ENCODE measurements at places on chromosomes 6 and 20.

DNA sequence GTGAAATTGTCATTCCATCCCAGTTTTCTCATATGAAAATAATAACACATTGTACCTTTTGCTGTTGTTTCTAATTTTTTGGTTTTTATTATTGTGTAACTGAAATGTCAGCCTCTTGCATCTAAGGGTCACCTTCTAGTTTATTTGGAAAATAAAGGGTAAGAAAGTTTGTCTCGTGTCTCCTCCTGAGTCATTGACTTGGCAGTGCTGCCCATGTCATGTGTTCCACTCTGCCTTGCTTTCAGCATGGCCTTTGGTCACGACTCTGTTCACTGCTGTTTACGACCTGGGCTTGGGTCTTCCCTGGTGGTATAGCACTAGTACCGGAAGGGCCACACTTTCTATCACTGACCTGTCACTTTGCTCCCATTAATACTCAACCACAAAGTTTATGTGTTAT lies 171.4 kb upstream of the RSPO3 start:
- DNase-seq = no peak

DNA sequence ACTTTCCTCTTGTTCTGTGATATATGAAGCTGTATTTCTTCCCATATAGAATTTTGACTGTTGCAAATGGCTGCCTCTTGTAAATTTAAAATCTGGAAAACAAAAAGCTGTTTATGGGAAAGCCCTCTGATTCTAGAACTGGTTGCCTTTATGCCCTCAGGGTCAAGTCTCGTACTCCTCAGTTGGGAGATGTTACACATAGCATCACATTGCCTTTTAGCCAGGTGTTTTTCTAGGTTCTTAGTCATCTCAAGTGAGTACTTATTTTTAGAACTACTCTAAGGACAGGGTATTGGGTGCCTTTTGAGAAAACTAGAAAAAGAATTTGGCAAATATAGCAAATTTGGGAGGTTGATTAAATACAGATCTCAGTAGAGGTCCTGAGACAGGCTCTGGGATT lies 58.5 kb downstream of the ANKS1A start:
- DNase-seq = no peak

DNA sequence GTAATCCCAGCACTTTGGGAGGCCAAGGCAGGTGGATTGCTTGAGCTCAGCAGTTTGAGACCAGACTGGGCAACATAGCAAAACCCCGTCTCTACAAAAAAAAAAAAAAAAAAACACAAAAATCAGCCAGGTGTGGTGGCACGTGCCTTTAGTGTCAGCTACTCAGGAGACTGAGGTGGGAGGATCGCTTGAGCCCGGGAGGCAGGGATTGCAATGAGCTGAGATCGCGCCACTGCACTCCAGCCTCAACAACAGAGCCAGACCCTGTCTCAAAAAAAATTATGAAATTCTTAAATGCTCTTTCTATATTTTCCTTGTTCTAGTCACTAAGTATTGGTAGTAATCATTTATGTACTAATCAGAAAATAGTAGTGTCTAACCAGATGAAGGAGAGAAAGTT lies 30.6 kb downstream of the SYTL3 start:
- DNase-seq = no peak

DNA sequence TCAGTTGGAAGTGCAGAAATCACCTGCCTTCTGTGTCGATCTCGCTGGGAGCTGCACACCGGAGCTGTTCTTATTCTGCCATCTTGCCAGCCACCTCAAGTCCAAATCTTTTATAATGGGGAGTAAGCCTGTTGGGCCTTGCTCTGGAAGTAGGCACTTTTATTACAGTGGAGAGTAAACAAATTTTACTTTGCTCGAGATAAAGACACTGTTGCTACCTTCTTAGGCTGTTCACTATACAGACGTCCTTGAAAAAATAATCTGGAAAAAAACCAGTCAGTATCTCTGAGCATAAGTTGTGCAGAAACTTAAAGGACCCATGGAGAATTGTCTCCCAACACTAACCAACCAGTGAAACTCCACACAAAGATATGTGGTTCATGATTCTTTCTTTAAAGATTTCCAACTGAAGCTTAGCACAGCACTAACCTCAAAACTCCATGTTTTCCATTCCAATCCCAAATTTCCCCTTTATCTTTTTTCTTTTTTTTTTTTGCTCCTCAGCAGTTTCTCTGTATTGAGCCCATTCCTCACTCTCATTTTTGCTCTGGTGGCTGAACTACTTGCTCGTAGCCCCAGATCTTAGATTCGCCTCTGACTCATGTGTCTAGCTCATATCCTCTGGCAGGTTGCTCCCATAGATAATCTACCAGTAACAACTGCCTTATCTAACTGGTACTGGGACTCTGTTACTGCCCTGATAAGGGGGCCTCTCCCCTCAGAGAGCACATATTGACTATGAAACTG lies 34.3 kb upstream of the COL9A1 start:
- no peak for DNase-seq

- DNase-seq = no peak
Measured at GRCh38 chr20:6868861-6869260, 101.4 kb downstream of the BMP2 start.

DNA sequence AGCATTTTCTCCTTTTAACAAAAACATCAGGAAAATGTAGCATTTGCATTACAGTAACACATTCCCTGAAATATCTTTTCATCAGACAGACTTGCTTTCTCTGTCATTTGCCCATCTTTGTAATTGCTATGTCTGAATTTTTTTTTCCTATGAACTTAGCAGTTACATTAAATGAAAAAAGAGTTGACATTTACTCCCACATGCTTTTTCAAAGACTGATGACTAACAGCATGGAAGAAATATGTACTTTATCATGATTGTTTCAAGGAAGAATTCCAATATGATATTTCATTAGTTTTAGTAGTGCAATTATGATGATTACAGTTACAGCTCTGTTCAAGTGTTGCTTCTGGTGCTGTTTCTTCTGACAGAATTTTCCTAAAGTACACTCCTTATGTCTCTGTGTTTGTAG lies 864.5 kb upstream of the MAN1A1 start:
- DNase-seq = no peak

DNA sequence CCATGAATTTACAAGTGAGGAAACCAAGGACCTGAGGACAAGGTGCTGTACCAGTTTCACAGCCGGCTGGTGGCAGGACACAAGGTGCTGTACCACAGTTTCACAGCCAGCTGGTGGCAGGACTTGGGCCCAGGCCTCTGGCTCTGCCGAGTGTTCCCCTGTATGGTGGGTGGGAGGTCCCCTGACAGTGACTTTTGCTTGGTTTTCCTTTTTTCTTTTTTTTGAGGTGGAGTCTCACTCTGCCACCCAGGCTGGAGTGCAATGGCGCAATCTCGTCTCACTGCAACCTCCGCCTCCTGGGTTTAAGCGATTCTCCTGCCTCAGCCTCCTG lies 212.4 kb downstream of the LY86 start:
- DNase-seq = no peak

- no peak for DNase-seq
Measured at GRCh38 chr6:43171707-43172103, 636 bp downstream of the SRF start.

- no peak for DNase-seq
Measured at GRCh38 chr6:150426198-150426597, 57.4 kb downstream of the IYD start.

- DNase-seq = no peak
Measured at GRCh38 chr6:111534231-111534751, 51.3 kb upstream of the REV3L start.

DNA sequence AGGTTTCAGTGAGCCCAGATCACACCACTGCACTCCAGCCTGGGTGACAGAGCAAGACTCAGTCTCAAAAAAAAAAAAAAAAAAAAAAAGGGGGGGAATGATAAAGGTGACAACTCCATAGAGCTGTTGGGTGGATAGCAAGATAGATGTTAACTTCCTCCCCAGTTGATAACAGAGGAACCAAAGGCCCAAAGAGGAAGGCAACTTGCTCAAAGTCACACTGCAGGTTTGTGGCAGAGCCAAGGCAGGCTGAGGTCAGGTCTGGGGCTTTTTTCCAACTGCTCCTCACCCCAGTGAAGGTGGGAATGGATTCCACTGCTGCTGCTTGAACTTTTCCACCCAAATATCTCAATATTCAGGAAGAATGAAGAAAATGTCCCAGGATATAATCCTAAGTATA lies 26.7 kb downstream of the HCK start:
- DNase-seq = no peak

- peak; percentile 6 for DNase-seq
Measured at GRCh38 chr6:139533573-139534471, 159.4 kb upstream of the CITED2 start.

GRCh38 chr6:36546308-36546919 lies 865 bp downstream of the STK38 start:
- peak; percentile 10 for DNase-seq
